PC-9 (cell line): ENCODE measurements at places on chromosomes 16 and 17. TPM values are rescaled to one million over a fixed set of nuclear protein-coding genes. Genes with fewer than 3 reads are reported as not detected.

- H3K4me1 ChIP-seq, result no peaks in the 10 kb centered on the region
- no peak for DNase-seq
- no peaks in the 10 kb centered on the region for H3K36me3 ChIP-seq
- H3K4me3 ChIP-seq, result no peak overlapping the region
- H3K27me3 ChIP-seq, result no peaks in the 10 kb centered on the region
- H3K27ac ChIP-seq, result no peak overlapping the region
Measured at GRCh38 chr16:69941251-69942098, 9.7 kb upstream of the CLEC18A start.

DNA sequence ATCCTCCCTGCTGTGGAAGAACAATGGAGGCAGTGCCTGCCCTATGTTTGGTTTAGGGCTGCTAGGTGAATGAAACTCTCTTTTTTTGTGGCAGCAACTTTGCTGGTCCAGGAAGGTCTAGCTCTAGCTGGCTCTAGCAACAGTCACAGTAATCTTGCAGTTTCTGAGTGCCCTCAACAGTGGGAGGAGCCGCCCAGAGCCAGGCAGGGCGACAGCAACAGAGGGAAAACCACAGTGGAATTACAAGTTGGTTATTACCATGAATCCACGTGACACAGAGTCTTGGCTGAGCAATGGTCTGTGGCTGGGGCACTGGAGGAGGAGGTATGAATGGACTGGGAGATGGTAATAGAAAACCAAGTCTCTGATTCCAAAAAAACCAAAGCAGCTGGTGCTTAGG, 10.3 kb downstream of the HSPB9 start:
- no peak overlapping the region for H3K4me3 ChIP-seq
- 0 out of 2 replicates have a peak, but pooled peaks cover 7% of the 10 kb centered on the region for H3K36me3 ChIP-seq
- H3K4me1 ChIP-seq, result peaks cover 24% of the 10 kb centered on the region
- H3K27ac ChIP-seq, result no peak overlapping the region

- H3K27ac ChIP-seq, result no peak overlapping the region
- no peaks in the 10 kb centered on the region for H3K4me1 ChIP-seq
- H3K36me3 ChIP-seq, result no peaks in the 10 kb centered on the region
- H3K27me3 ChIP-seq, result no peaks in the 10 kb centered on the region
- no peak for DNase-seq
Measured at GRCh38 chr17:1239210-1239609, 31.0 kb upstream of the BHLHA9 start.

GRCh38 chr17:18143044-18143936, 34.7 kb downstream of the MYO15A start:
- H3K27me3 ChIP-seq, result no peaks in the 10 kb centered on the region

DNA sequence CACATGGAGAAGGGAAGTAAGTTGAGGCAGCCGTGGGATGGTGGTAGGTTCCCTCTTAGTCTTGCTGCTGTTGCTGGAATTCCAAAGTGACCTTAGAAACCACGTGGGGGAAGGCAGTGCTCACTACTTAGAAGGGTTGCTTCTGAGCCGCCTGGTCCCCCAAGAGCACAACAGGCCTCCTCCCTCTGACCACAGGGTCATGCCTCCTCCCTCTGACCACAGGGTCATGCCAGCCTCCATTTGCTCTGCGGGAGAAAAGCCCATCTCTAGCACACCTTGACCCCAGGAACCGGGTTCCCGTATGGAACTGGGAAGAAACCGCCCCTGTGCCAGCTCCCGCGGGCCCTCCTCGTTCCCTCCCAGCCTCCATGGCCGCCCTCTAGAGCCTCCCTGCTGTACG, 13.4 kb upstream of the ZFPM1 start:
- H3K27ac ChIP-seq, result no peak overlapping the region
- H3K36me3 ChIP-seq, result no peaks in the 10 kb centered on the region
- no peaks in the 10 kb centered on the region for H3K4me1 ChIP-seq
- peaks cover 11% of the 10 kb centered on the region for H3K27me3 ChIP-seq
- no peak overlapping the region for H3K4me3 ChIP-seq

- no peaks in the 10 kb centered on the region for H3K4me1 ChIP-seq
- H3K27me3 ChIP-seq, result peaks cover 95% of the 10 kb centered on the region
- H3K27ac ChIP-seq, result no peak overlapping the region
- no peak for DNase-seq
- no peak overlapping the region for H3K4me3 ChIP-seq
Measured at GRCh38 chr16:86120201-86121192, 221.5 kb downstream of the IRF8 start.

DNA sequence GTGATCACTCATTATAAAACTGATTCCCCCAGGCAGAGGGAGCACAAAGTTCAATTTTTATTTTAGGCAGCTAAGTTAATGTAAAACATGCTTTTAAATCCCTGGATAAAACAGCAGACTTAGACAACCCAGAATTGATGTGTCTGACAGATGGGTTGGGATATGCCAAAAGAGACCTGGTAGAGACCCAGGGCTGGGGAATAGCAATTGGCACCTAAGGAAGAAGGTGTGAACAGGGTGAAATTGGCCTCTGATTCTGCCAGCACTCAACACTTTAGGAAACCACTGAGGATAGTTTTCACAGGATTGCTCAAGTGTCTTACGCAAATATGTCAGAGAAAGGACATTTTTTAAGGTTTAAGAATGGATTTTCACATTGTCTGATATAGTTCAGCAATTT, 938.2 kb upstream of the CDH8 start:
- DNase-seq, result no peak
- H3K4me3 ChIP-seq, result no peak overlapping the region
- H3K27me3 ChIP-seq, result no peaks in the 10 kb centered on the region
- no peaks in the 10 kb centered on the region for H3K4me1 ChIP-seq

GRCh38 chr17:55845385-55845784, 94.5 kb downstream of the PCTP start:
- no peaks in the 10 kb centered on the region for H3K4me1 ChIP-seq
- H3K27ac ChIP-seq, result no peak overlapping the region
- no peak overlapping the region for H3K4me3 ChIP-seq
- H3K27me3 ChIP-seq, result peaks cover 39% of the 10 kb centered on the region; the same call in 1 of the 2 replicates

GRCh38 chr16:54774768-54775167, 155.9 kb upstream of the IRX5 start:
- no peaks in the 10 kb centered on the region for H3K4me1 ChIP-seq
- no peaks in the 10 kb centered on the region for H3K36me3 ChIP-seq
- no peak overlapping the region for H3K27ac ChIP-seq
- H3K27me3 ChIP-seq, result no peaks in the 10 kb centered on the region
- no peak overlapping the region for H3K4me3 ChIP-seq
- DNase-seq, result no peak

GRCh38 chr16:17578981-17579874, 108.5 kb upstream of the XYLT1 start:
- H3K4me1 ChIP-seq, result no peaks in the 10 kb centered on the region
- no peaks in the 10 kb centered on the region for H3K27me3 ChIP-seq
- no peak overlapping the region for H3K27ac ChIP-seq
- H3K36me3 ChIP-seq, result no peaks in the 10 kb centered on the region

Gene GRIN2A
- total RNA-seq, result not detected in 2 replicates

Gene SULT1A1
- total RNA-seq, result 82.0 and 98.8 TPM in 2 replicates

Gene HOXB4
- total RNA-seq, result 2.0 and 2.1 TPM in 2 replicates

Gene WWP2
- total RNA-seq, result 38.8 and 46.4 TPM in 2 replicates

Gene NACA2
- total RNA-seq, result not detected in 2 replicates

Gene KRTAP2-1
- total RNA-seq, result not detected in 2 replicates
